Mesothelial cell of epicardium (in vitro differentiated cells): ENCODE measurements at places on chromosomes 3 and 15. TPM values are rescaled to one million over a fixed set of nuclear protein-coding genes. Genes with fewer than 3 reads are reported as not detected.

EBLN2 gene
- 10.5 to 11.3 TPM (median 10.7 TPM) in 3 replicates for total RNA-seq

ATP2B2 gene
- not detected in 3 replicates for total RNA-seq

ZNF860 gene
- 0.63 to 1.3 TPM (median 1.2 TPM) in 3 replicates for total RNA-seq

MYLK gene
- total RNA-seq = 13.3 to 14.3 TPM (median 13.6 TPM) in 3 replicates

ATP13A3 gene
- 60.2 to 74.1 TPM (median 62.3 TPM) in 3 replicates for total RNA-seq

PPP4R2 gene
- total RNA-seq = 111 to 117 TPM (median 116 TPM) in 3 replicates

RLBP1 gene
- not detected in 3 replicates for total RNA-seq

DNAJC13 gene
- 34.2 to 37.8 TPM (median 37.6 TPM) in 3 replicates for total RNA-seq

PPP1R14D gene
- 0.63 to 1.7 TPM (median 1.2 TPM) in 3 replicates for total RNA-seq

SELENOT gene
- total RNA-seq = 43.6 to 51.0 TPM (median 49.2 TPM) in 3 replicates

PAQR9 gene
- total RNA-seq = 0.09 to 0.18 TPM in 2 of 3 replicates, not detected in the other

PTPRG gene
- total RNA-seq = 33.2 to 40.4 TPM (median 36.3 TPM) in 3 replicates

ATP10A gene
- 0.18 to 0.49 TPM (median 0.22 TPM) in 3 replicates for total RNA-seq

HES1 gene
- 99.9 to 108 TPM (median 104 TPM) in 3 replicates for total RNA-seq

SMAD6 gene
- total RNA-seq = 164 to 176 TPM (median 176 TPM) in 3 replicates

HEG1 gene
- total RNA-seq = 12.8 to 14.4 TPM (median 13.8 TPM) in 3 replicates

GOLGA6B gene
- total RNA-seq = 0.18 to 0.57 TPM in 2 of 3 replicates, not detected in the other

CHRM5 gene
- total RNA-seq = 0.13 TPM in 1 of 3 replicates, not detected in the others

ZBTB47 gene
- total RNA-seq = 22.4 to 23.6 TPM (median 23.0 TPM) in 3 replicates

ST3GAL6 gene
- 9.0 to 14.1 TPM (median 11.1 TPM) in 3 replicates for total RNA-seq

OR5K2 gene
- not detected in 3 replicates for total RNA-seq

LTF gene
- not detected in 3 replicates for total RNA-seq

DZIP1L gene
- total RNA-seq = 24.9 to 26.5 TPM (median 25.1 TPM) in 3 replicates

CPN2 gene
- total RNA-seq = not detected in 3 replicates

TTC14 gene
- total RNA-seq = 78.6 to 79.9 TPM (median 78.8 TPM) in 3 replicates

KLHL24 gene
- 112 to 114 TPM (median 114 TPM) in 3 replicates for total RNA-seq

KBTBD8 gene
- 1.4 to 2.7 TPM (median 1.5 TPM) in 3 replicates for total RNA-seq

FES gene
- 26.5 to 32.6 TPM (median 29.4 TPM) in 3 replicates for total RNA-seq

LEKR1 gene
- 3.3 to 6.5 TPM (median 3.4 TPM) in 3 replicates for total RNA-seq

GOLGA8J gene
- total RNA-seq = not detected in 3 replicates

DISP2 gene
- total RNA-seq = 0.57 to 0.76 TPM (median 0.64 TPM) in 3 replicates

STRIT1 gene
- total RNA-seq = not detected in 3 replicates

SEMA3B gene
- total RNA-seq = 166 to 179 TPM (median 177 TPM) in 3 replicates

SLC28A1 gene
- total RNA-seq = 0.16 to 0.24 TPM (median 0.20 TPM) in 3 replicates

DOCK3 gene
- 21.0 to 21.6 TPM (median 21.4 TPM) in 3 replicates for total RNA-seq

CHD2 gene
- total RNA-seq = 178 to 183 TPM (median 180 TPM) in 3 replicates

FETUB gene
- not detected in 3 replicates for total RNA-seq

CYP1A2 gene
- total RNA-seq = 0.09 TPM in 1 of 3 replicates, not detected in the others

PROK2 gene
- not detected in 3 replicates for total RNA-seq

ALPK3 gene
- 29.7 to 31.3 TPM (median 30.5 TPM) in 3 replicates for total RNA-seq

MME gene
- total RNA-seq = 29.3 to 33.3 TPM (median 31.7 TPM) in 3 replicates

ADCY5 gene
- total RNA-seq = 6.8 to 8.4 TPM (median 7.2 TPM) in 3 replicates

GATM gene
- total RNA-seq = 7.0 to 9.2 TPM (median 7.3 TPM) in 3 replicates

MEGF11 gene
- 1.2 to 3.7 TPM (median 1.5 TPM) in 3 replicates for total RNA-seq

PLA2G4D gene
- not detected in 3 replicates for total RNA-seq

ABHD14A gene
- total RNA-seq = 13.7 to 15.5 TPM (median 14.8 TPM) in 3 replicates

NR1D2 gene
- total RNA-seq = 26.1 to 29.2 TPM (median 27.3 TPM) in 3 replicates

RAB27A gene
- 9.5 to 13.1 TPM (median 12.1 TPM) in 3 replicates for total RNA-seq

BCHE gene
- 3.8 to 6.4 TPM (median 4.6 TPM) in 3 replicates for total RNA-seq

GOLGA8T gene
- 0.51 to 0.56 TPM in 2 of 3 replicates, not detected in the other for total RNA-seq

CCPG1 gene
- 18.4 to 21.3 TPM (median 19.2 TPM) in 3 replicates for total RNA-seq

CISH gene
- total RNA-seq = 15.2 to 16.7 TPM (median 15.2 TPM) in 3 replicates

GDPGP1 gene
- 8.0 to 9.2 TPM (median 8.4 TPM) in 3 replicates for total RNA-seq

ALDH1L1 gene
- 1.0 to 1.6 TPM (median 1.2 TPM) in 3 replicates for total RNA-seq

MYL3 gene
- 5.2 to 6.8 TPM (median 5.3 TPM) in 3 replicates for total RNA-seq

LDHAL6B gene
- total RNA-seq = not detected in 3 replicates

CAMK2N2 gene
- total RNA-seq = 0.16 TPM in 2 of 3 replicates, not detected in the other

XCR1 gene
- not detected in 3 replicates for total RNA-seq

RBSN gene
- 35.2 to 38.1 TPM (median 35.8 TPM) in 3 replicates for total RNA-seq

CCDC14 gene
- total RNA-seq = 111 to 123 TPM (median 120 TPM) in 3 replicates
